Neural progenitor cell (in vitro differentiated cells): ENCODE measurements at places on chromosomes 4 and X.

DNA sequence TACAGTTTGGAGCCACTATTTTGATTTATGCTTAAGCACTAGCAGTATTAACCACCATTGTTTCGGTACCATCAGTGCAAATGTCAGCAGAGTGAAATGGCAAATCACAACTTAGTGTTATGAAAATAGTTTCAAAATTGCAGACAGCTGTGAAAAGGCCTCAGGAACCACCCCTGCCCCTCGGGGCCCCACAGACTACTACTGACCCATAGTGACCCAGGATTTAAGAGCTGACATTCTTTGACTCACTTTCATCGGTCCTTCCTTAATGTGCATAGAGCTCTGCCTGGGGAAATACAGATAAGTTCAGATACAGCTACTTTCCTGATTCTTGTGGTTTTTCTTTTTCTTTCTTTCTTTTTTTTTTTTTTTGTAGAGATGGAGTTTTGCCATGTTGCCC lies 3.3 kb upstream of the BBS7 start:
- no peaks in the 10 kb centered on the region for H3K36me3 ChIP-seq
- H3K4me3 ChIP-seq: no peak overlapping the region
- no peak for DNase-seq
- peaks cover 10% of the 10 kb centered on the region for H3K4me1 ChIP-seq
- H3K27ac ChIP-seq: no peak overlapping the region

GRCh38 chr4:77745792-77746191 lies 73.4 kb downstream of the CNOT6L start:
- no peak for DNase-seq
- H3K27ac ChIP-seq: no peak overlapping the region
- H3K36me3 ChIP-seq: no peaks in the 10 kb centered on the region
- no peak overlapping the region for H3K4me3 ChIP-seq

GRCh38 chr4:99749445-99750391 lies 66.9 kb upstream of the DAPP1 start:
- DNase-seq: no peak
- no peaks in the 10 kb centered on the region for H3K27me3 ChIP-seq
- H3K27ac ChIP-seq: no peak overlapping the region
- no peak overlapping the region for H3K4me3 ChIP-seq

- H3K27ac ChIP-seq: no peak overlapping the region
- DNase-seq: no peak
- no peaks in the 10 kb centered on the region for H3K36me3 ChIP-seq
- H3K4me1 ChIP-seq: no peaks in the 10 kb centered on the region
- no peaks in the 10 kb centered on the region for H3K27me3 ChIP-seq
These were observed 13.3 kb downstream of the APLN start for GRCh38 chrX:129641469-129641868.

GRCh38 chr4:17093481-17093880 lies 195.0 kb upstream of the LDB2 start:
- no peak overlapping the region for H3K27ac ChIP-seq
- no peaks in the 10 kb centered on the region for H3K4me1 ChIP-seq
- H3K27me3 ChIP-seq: no peaks in the 10 kb centered on the region
- no peak overlapping the region for H3K4me3 ChIP-seq

- peaks cover 9% of the 10 kb centered on the region for H3K27me3 ChIP-seq
- H3K4me1 ChIP-seq: peaks cover 23% of the 10 kb centered on the region
- no peaks in the 10 kb centered on the region for H3K36me3 ChIP-seq
- no peak overlapping the region for H3K4me3 ChIP-seq
- H3K27ac ChIP-seq: no peak overlapping the region
- DNase-seq: peak; percentile 17
These were observed 5.9 kb upstream of the STIM2 start for GRCh38 chr4:26854701-26855100.

DNA sequence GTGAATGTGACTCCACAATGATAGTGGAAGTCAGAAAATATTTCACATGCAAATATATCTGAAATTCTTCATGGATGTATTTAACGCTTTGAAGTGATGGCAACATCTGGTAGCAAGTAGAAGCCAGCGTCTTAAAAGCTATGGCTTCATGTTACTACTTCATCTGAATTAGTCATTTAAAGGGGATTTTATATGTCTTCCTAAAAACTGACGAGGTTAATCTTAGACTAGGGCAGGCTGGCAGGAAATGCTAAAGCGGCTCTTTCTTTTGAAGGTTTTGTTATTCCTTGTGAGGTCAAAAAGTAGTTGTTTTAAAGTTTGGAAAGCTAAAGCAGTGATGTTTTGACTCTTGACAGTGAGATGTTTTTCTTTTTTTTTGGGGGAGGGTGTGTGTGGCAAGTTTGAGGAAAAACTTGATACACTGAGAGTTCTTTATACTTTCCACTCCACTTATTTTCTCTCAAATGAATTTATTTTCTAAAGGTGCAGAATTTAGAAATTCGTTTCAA lies 22.6 kb downstream of the PLS3 start:
- peaks cover 25% of the 10 kb centered on the region for H3K4me1 ChIP-seq
- no peaks in the 10 kb centered on the region for H3K36me3 ChIP-seq
- no peak for DNase-seq
- no peak overlapping the region for H3K27ac ChIP-seq
- H3K27me3 ChIP-seq: no peaks in the 10 kb centered on the region

GRCh38 chrX:135595543-135595942 lies 75.1 kb downstream of the INTS6L start:
- H3K27ac ChIP-seq: no peak overlapping the region
- no peaks in the 10 kb centered on the region for H3K36me3 ChIP-seq
- H3K4me3 ChIP-seq: no peak overlapping the region
- DNase-seq: no peak
- peaks cover 4% of the 10 kb centered on the region for H3K27me3 ChIP-seq
- no peaks in the 10 kb centered on the region for H3K4me1 ChIP-seq

GRCh38 chr4:41022116-41022515 lies 192.2 kb downstream of the APBB2 start:
- H3K4me3 ChIP-seq: no peak overlapping the region
- peaks cover 5% of the 10 kb centered on the region for H3K36me3 ChIP-seq
- DNase-seq: no peak
- H3K27me3 ChIP-seq: no peaks in the 10 kb centered on the region
- H3K27ac ChIP-seq: no peak overlapping the region

GRCh38 chrX:116232833-116233232 lies 62.3 kb downstream of the AGTR2 start:
- H3K27ac ChIP-seq: no peak overlapping the region
- H3K27me3 ChIP-seq: no peaks in the 10 kb centered on the region
- no peak for DNase-seq
- no peaks in the 10 kb centered on the region for H3K4me1 ChIP-seq
- H3K36me3 ChIP-seq: no peaks in the 10 kb centered on the region
- no peak overlapping the region for H3K4me3 ChIP-seq

DNA sequence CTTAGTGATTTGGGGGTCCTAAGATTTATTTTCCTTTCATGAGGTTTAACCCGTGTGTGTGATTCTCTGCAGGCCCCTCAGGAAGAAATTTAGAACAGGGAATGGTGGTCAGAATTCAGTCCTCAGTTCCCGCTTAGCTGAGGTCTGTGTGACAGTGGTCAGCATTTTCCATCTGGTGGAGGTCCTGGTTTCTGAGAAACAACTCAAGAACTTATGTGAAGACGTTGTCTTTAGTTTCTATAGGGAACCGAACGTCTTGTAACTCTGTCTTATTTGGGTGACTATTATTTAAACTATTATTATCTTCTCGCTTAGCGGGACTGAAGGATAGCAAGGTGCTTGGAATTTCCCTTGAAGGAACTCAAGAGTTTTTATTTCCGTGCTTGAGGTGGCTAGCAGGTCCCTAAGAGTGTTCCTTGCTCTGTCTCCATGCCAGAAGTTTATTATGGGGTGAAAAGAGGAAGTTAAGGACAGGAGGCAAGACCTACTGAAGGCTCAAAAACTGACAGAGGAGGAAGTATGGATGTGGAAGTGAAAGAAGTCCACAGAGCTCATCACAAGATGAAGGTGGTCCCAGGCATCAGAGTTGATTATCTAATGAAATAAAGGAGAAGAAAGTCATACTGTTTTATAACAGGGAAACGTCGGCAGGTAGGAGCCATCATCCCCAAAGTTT lies 9.4 kb downstream of the MGST2 start:
- no peaks in the 10 kb centered on the region for H3K27me3 ChIP-seq
- no peaks in the 10 kb centered on the region for H3K36me3 ChIP-seq
- peaks cover 5% of the 10 kb centered on the region for H3K4me1 ChIP-seq
